ENCODE measurements at places on chromosomes 12 and 14.
A peak's percentile ranks its signal among the peaks of the same experiment; 100 is the strongest.

- DNase-seq, result no peak
Measured at GRCh38 chr14:105765893-105766614, 239.7 kb downstream of the TMEM121 start.

- no peak for DNase-seq
Measured at GRCh38 chr14:71765505-71765904, 166.7 kb upstream of the RGS6 start.

GRCh38 chr14:50855558-50855957 lies 16.3 kb upstream of the ABHD12B start:
- no peak for DNase-seq

DNA sequence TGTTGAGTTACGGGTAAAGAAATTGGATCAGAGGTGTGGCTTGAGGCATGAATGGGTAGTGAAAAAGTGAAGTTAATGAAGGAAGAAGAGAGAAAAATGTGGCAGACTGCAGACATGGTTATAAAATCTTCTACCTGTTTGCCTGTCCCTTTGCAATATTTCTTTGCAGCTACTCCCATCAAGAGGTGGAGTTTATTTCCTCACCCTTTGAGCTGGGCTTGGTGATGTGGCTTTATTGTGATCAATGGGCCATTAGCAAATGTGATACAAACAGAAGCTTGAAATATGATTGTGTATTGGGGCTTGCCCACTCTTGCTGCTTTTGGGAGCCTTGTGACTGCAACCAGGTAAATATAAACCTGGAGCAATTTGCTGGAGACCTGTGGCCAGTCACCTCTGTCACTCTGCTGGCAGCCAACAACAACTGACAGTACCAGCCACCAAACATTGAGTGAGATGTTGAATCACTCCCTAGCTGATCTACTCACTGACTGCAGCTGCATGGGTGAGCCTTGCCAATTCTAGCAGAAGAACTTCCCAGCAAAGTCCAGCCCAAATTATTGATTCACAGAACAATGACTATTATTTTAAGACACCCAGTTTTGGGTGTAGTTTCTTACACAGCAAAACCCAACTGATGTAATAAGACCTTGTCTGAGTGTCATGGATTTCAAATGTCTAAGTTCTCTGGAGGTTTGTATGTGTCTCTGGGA lies 151.0 kb upstream of the ATP2B1 start:
- no peak for DNase-seq

GRCh38 chr12:113917393-113917792 lies 48.7 kb downstream of the RBM19 start:
- DNase-seq, result no peak

GRCh38 chr12:57431654-57432188 lies 878 bp upstream of the R3HDM2 start:
- no peak for DNase-seq

- no peak for DNase-seq
Measured at GRCh38 chr14:68522510-68523325, 270.1 kb downstream of the ZFP36L1 start.

DNA sequence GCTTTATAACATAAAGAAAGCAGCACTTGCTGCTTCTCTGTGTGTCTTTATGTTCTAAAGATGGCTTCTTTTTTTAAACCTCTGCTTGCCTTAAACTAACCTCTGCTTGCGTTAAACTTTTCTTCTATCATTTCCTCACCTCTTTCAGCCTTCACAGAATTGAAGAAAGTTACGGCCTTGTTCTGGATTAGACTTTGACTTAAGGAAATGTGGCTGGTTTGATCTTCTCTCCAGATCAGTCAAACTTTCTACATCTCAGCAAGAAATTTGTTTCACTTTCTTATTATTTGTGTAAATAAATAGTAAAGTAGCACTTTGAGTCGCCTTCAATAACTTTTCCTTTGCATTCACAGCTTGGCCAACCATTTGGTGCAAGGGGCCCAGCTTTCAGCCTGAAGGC lies 64.2 kb downstream of the CMAS start:
- no peak for DNase-seq

DNA sequence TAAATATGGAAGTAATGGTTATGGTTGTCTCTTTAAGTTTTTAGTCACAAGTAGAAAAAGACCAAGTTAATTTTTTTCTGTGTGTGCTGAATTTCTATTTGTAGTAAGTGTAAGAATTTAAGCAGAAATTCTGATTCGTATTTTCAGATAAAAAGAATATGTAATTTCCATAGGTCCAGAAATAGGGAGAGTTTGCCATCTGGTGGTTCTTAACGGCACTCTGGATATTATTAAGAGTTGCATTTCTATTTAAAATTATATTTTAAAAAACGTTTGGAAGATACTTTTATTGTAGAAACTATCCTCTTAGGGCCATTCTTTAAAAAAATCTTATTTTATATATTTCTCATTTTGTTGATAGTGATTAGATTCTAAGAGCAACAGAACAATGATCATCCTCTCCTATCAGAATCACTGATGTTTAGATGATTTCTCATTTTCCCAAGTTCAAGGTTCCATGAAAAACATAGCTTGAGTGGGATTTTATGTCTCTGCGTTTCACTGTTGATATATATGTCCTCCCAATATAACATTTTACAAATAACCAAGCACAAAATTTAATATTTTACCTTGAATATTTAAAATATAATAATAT lies 88.3 kb downstream of the LRRK2 start:
- DNase-seq, result no peak

DNA sequence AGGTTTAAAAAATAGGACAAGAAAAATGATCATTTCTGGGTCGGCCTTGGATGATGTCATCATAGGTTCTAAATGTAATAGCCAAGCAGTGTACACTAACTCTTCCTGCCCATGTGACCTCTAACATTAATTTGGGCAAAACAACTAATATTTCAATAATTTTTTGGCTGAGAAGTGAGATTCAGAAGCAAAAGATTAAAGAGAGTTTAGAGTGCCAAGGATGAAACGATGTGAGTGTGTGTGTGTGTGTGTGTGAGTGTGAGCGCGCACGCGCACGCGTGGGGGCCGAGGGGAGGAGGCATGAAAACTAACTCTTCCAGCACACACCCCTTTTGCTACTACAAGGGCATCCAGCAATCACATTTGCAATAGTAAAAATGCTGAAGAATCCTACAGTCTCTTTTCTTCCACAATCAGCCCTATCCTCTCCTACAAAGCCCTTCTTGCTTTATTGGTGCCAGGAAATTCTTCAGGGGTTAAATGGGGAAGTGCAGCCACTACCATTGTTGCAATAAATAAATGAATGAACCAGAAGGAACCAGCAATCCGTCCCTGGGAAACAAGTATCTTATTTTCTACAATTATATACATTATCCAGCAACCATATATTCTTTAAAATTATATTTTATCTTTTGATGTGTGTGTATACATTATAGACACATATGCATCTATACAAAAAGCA lies 52.9 kb downstream of the PEBP1 start:
- no peak for DNase-seq

DNA sequence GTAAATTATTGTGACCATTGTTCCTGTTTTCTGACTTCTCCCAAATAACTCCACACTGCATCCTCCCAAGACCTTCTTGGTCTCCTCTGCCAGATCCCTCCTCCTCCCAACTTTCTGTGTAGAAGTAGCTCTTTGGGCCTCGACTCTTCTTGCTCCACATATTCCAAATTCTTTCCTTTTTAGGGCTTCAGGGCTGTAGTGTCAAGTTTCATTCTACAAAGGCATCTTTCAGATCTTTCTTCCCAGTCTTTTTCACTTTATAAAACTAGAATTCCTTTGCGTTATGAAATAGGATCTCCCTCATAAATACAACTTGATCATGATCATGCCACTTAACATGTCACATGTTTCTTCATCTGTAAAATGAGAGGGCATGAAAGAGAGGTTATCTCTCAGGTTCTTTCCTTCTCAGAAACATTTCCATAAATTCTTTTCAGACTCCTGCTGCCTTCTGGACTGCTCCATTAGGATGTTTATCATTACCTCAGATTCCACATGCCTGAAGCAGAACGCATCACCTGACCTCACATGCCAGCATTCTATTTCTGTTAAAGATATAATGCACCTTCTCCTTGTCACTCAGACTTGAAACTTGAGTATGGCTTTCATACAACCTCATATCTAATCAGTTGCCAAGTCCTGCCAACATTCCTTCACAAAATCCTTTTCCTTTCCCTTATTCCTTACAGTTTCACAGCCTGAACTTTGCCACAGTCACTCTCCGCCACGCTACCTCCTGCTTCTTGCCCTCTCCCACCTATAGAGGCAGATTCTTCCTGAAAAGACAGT lies 8.5 kb downstream of the SLC38A1 start:
- DNase-seq, result no peak

DNA sequence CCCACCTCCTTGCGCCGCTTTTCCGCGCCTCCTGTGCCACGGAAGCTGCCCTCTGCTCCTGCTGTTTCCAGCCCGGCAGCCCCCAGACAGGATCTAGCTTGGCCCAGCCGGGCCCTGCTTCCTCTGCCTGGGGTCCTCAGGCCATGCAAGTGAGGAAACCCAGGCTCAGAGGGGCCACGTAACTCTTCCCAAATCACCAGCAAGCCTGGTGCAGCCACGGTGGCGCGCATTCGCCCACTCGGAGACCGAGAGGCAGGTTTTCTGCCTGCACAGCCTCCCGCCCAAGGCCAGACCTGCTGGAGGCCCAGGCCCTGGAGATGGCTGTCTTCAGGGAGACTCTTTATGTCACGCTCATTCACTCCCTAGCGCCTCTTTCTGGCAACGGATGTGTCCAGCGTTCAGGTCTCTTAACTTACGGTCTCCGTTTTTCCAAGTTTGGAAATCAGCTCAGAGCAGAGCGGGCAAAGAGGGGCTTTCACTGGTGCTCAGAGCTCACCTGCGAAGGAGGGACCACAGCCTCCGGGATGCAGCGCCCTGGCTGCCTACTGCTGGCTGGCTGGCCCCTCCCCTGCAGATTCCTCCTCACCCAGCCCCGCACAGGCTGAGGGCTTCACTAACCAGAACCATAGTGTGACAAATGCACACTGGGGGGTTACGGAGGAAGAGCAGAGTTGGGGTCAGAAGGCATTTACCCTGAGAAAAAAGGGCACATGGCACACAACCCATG lies 20.6 kb upstream of the CEP170B start:
- no peak for DNase-seq

GRCh38 chr14:54490445-54491175 lies 1.8 kb upstream of the GMFB start:
- no peak for DNase-seq

GRCh38 chr14:104374718-104375080 lies 204.9 kb upstream of the C14orf180 start:
- no peak for DNase-seq

DNA sequence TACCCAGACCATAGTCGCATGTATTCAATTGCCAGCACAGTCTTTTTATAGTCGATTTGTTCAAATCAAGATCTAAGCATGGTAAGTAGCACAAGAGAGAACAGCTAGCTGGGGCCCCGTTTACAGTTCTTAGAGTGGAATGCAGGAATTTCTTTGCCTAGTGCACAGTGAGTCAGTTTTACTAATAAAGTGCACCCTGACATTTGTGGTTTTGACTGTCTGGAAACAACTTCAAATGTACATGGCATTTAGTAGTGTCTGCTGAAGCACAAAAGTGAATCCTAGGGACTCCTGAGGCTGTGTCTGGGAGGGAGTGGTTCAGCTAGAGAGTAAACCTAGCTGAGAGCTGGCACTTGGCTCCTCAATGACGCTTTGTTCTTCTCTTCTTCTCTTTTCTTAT lies 64.9 kb downstream of the TMX1 start:
- DNase-seq, result no peak

DNA sequence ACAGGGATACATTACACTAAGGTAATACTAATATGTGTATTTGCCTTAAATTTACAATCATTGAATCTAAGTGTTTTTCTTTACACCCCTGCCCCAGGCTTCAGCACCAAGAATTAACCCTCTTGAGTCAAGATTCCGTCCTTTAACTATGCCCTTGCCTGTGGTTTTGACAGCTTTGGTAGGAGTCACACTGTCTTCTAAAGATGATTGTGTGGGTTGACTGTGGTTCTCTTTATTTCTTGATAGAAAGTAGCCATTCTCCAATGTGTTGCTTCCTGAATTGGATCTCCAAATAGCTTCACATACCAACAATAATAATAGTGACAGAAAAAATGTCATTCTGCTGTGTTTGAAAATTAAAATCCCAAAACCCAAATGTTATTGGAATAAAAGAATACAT lies 3.6 kb downstream of the CLEC7A start:
- no peak for DNase-seq

DNA sequence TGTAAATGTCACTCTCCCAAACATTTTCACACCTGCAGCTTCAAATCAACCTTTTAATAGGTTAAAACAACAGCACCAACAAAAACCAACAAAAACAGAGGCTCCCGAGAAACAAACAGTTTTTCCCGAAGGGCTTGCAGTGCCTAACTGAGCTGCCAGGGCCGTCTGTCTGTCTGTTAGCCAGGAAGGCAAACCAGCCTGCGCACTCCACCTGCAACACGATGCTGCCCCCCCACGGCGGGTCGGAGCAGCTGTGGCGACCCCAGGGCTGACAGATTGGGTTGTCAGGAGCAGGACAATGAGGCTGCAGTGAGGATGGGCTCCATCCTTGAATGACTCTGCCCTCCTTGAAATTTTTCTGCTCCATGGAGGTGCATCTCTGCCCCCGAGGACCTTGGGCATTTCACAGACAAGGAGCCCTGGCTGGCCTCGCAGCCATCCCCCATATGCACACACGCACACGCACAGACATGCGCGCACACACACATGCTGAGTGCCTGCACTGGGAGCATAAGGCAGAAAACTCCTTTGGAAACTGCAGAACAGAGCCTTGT lies 2.6 kb downstream of the RTL1 start:
- DNase-seq, result no peak

DNA sequence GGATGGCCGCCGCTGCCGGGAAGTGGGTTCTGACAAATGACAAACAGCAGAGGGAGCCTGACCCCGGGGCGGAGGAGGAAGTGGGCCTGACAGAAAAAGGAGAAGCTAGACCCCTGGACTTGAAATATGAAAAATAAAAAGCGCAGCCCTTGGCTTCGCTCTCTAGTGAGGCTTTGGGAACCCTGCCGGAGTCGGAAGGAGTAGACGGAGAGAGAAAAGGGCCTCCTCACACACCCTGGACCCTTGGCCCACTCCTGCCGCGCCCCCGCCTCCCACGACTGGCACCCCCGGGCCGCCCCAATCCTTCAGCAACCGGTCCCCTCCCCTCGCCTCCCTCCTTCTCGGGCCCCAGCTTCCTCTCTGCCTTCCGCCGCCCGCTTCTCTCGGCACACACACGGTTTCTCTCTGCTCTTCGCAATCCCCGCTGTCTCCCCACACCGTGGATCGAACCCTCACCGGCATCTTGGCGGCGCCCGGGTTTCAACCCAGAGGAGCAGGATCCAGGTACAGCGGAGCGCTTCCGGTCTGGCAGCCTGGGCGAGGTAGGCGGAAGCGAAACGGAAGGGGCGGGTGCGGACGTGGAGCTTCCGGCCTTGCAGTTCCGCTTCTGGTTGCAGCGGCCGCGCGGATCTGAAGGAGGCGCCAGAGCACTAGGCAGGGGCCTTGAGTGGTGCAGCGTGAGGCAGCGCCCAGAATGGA lies at the start of gene ARPC3:
Gene ARPC3 (minus strand): TSS at position 539 of the 699 bp plus-strand sequence. CDS start 77 bp downstream, at position 462.
- peak; percentile 92 for DNase-seq

GRCh38 chr14:95312311-95312710 lies 7.4 kb downstream of the CLMN start:
- no peak for DNase-seq

DNA sequence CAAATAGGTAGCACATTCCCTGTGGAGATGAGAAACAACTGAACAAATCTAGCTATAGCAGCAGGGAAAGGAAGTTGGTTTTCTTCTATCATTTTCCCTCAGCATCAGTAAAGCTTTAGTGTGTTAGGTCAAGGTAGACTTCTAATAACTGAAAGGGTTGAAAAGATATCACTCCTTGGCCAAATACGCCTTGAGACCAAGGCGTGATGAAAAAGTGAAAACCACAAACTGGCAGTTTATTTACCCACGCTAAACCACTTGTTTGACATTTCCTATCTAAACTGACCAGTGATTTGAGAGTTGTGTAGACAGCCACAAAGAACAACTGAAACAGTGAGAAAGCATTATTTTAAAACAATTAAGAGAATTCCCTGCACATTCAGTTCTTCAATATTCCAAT lies 99.6 kb upstream of the SOX5 start:
- DNase-seq, result no peak
